ENCODE measurements at places on chromosomes 3 and 15.

GRCh38 chr3:39150803-39151631 lies 2.4 kb downstream of the CSRNP1 start:
- DNase-seq = no peak

DNA sequence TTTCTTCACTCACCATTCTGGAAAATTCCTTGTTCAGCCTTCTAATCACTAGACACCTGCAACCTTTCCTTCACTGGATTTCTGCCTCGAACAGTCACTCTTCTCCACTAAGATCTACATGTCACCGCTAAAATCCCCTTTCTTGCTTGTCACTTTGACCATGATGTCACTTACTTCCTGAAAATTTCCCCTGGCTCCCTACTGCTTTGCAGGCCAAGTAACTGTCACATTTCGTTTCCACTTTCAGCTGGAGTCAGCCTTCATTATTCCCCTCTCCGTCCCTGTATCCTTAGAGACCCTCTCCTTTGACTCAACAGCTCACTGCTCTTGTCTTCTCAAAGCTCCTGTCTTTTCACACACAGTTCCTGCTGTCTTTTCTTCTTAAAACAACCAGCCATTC lies 15.9 kb downstream of the CHL1 start:
- no peak for DNase-seq

- no peak for DNase-seq
Measured at GRCh38 chr3:23094890-23095462, 108.2 kb upstream of the UBE2E2 start.

DNA sequence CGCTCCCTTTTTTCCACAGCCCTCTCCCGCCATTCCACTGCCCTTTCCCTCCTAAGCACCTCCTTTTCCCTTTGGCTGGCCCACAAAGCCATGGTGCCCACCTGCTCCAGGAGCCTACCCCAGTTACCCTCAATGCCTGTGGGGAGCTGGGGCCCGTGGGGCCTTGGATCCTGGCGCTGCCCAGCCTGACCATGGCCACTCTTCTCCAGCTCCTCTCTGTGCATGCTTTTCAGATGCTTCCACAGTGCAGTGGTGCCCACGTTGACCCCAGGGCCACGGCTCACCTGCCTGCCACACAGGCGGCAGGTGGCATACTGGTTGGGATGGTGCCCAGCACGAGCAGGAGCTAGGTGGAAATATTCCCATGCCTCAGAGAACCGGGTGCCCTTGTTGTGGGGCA lies 1.5 kb downstream of the ZBED2 start:
- DNase-seq = no peak

- DNase-seq = no peak
Measured at GRCh38 chr3:58899159-58899952, 150.5 kb downstream of the CFAP20DC start.

- DNase-seq = no peak
Measured at GRCh38 chr15:50783895-50784294, 18.4 kb upstream of the SPPL2A start.

- no peak for DNase-seq
Measured at GRCh38 chr3:57031631-57032541, 28.6 kb upstream of the SPATA12 start.

DNA sequence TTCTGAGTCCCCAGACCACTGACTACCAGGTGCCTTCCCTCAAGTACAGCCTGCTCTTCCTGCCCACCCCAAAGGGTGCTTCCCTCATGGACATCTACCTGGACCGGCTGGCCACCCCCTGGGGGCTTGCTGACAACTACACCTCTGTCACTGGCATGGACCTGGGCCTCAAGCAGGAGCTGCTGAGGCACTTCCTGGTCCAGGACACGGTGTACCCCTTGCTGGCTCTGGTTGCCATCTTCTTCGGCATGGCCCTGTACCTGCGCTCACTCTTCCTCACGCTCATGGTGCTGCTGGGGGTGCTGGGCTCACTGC lies 9.3 kb downstream of the DISP2 start:
- DNase-seq = no peak

DNA sequence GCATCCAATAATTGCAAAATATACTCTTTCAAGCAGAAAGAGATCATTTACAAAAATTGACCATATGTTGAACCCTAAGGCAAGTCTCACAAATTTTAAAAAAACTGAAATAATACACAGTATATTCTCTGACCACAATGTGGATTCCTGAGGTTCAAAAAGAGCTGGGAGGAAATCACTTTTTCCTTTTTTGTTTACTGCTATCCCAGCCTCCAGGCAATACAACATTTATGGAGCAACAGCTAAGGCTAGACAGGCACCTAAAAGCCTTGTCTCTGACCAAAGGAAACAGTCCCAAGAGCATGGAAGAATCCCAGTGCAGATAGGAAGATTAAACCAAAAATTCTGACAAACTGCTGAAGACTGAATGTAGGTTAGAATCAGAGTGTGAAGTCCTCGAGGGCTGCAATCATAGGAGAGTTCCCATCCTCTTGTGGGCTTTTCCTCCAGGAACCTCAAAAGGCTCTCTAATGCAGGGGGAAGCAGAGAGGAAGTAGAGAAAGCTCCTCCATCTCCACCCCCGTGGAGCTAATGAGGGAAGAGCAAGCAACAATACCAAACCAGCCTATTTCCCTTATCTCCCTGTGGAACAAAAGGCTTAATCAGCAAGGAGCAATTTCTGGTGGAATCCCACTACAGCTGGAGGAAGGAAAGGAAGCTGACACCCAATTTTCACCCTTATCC lies 57.0 kb downstream of the TMCC1 start:
- no peak for DNase-seq

DNA sequence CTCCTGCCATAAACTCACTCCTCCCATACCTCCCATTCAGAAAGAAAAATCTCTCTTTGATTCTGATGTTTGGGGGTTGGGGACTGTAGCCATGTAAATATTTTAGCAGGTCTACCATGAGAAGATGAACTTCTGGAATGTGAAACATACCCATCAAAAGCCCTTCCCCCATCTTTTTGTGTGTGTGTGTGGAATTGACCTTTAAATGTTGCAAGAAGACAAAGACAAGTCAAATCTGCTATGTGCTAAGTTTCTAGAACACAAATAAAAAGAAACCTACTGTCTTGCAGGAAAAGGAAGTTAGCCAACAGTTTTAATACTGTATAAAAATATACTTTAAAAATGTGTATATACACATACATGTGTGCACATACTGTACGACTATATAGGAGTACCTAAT lies 29.7 kb upstream of the USP50 start:
- DNase-seq = no peak

DNA sequence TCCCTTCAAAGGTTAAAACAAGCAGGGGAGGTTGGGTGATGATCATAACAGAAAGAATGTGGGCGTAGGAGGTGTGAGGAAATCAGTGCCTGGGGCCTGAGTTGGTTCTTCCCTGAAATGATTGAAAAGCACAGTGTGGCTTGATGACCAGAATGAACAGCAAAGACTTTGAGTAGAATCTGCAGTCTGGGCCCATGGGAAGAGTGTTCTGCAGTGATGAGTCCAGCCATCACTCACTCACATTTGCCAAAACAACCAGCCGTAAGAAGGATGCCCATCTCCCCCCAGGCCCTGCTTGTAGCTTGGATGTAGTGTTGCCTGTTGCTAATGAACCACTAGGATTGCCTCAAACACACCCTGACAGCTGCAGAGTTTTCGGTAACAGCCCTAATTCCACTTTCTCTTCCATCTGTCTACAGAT lies 67.9 kb downstream of the VGLL3 start:
- no peak for DNase-seq

DNA sequence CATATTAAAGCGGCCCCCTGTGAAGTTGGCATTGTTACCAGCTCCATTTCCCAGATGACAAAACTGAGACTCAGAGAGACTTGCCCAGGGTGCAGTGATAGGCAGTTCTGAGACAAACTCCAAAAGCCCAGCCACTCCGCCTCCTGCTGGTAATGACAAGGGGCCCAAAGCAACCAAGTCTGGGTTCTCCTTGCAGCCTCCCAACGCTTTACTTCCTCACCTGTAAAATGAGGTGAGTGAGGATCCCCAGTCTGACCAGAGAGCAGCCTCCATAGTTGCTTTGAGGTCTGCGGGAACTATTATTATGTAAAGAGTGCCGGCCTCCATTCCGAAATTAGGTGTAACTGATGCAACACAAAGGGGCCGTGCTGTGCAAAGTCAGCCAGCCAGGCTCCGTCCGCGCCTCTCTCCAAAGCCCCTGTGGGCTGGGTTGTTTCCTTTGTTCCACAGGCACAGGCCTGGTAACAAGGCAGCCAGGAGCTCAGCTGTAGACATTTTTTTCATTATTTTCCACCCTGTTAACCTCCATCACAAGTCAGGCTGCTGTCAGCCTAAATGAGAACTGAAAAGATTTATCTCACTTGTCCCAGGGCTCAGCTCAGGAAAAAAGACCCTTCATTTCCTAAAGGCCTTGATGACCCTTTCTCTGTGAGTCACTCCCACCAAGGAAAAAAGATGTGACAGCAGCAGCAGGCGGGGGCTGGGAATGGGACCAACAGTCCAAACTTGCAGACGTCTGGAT lies 139.1 kb upstream of the RAD18 start:
- no peak for DNase-seq

DNA sequence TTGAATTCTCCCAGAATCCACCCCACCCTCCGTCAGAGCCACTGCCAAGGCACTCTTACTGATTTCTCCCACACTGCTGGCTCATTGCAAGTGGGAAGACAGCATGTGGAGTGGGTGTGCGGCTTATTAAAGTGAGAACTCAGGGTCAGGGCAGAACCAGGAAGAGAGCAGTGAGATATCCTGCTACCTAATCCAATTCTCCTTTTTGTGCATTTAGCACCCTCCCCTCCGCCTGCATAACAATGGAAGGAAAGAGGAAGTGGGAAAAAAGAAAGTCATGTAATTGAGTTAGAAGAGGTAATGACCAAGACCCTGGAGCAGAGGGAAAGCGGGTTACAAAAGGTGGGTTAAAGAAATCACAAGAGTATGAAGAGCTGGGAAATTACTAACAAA lies 27.8 kb upstream of the PIK3CB start:
- DNase-seq = no peak

GRCh38 chr15:98844261-98844660 lies 163.3 kb downstream of the PGPEP1L start:
- no peak for DNase-seq

DNA sequence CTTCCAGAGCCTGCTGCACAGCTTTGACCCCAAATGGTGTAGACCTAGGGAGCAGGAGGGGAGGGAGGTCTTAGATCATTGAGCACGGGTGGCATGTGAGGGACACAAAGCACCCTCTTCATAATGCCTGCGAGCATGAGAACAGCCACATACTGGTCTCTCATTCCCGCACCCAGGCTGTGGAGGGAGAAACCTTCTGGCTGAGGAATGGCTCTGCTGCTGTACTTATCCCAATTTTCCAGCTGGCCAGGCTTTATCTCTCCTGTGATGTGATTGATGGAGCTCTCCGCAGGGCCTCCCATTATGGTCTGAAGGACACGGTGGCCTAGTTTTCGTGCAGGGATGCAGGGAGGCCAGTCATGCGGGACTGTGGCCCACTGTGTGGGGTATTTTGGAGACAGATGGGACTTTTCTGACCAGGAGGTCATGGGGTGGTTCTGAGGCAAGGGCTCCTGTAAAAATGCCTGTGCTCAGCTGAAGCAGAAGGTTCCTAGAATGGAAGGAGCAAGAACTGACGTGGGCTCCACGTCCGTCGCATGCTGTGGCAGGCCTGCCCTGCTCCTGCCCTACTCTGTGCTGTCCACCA lies 251.5 kb downstream of the PLCL2 start:
- DNase-seq = no peak

GRCh38 chr3:15794303-15794771 lies 3.4 kb downstream of the ANKRD28 start:
- no peak for DNase-seq

GRCh38 chr15:94203306-94203705 lies 28.1 kb upstream of the MCTP2 start:
- DNase-seq = no peak

- no peak for DNase-seq
Measured at GRCh38 chr15:63332367-63333124, 49.1 kb downstream of the CA12 start.

DNA sequence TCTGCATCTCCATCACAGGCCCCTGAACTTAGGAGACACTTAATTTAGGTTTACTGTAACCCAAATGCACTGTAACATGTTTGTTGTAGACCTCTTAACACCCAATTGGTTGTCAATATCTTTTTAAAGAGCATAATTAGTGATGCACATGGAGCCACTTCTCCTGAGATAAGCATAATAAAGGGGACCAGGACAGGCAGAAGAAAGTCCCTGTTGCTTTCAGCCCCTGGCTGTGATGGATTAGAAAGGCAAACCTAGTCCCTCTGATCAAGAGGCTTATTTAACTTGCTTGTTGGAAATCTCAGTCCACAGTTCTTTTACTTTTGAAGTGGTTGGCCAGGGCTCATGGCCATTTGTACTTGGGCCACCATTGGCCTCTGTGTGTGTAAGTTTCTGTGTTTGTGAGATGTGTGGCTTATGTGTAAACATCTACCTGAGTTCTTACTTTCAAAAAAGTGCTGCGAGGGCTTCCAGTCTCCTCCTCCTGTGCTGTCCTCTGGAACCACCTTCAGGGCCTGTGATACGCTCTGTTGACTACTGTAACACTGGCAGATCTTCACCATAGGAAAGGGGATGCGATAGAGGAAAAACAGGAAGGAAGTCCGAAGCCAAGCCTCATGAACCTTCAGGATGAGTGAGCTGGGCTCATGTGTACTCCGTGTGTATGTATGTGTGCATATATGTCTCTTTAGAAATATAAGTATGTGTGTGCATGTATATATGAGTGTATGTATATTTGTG lies 136.2 kb downstream of the EPHB1 start:
- DNase-seq = no peak

- DNase-seq = no peak
Measured at GRCh38 chr3:54257125-54257720, 134.9 kb downstream of the CACNA2D3 start.

DNA sequence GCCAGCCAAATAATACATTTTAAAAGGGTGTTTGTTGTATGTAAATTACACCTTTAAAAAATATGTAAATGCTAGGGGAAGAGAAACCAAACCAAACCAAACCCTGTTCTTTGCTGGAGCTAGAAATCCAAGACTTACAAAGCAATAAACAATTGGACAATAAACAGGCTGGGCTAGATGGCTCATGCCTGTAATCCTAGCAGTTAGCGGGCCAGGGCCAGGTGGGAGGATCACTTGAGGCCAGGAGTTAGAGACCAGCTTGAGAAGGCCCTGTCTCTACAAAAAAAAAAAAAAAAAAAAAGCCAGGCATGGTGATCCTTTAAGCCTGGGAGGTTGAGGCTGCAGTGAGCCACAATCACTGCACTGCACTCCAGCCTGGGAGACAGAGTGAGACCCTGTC lies 12.5 kb downstream of the STOML1 start:
- DNase-seq = no peak
